HT-29 (cell line): ENCODE measurements at places on chromosomes 3 and 15. TPM values are rescaled to one million over a fixed set of nuclear protein-coding genes. Genes with fewer than 3 reads are reported as not detected.

AGTR1 gene
- not detected in 2 replicates for total RNA-seq

TRH gene
- total RNA-seq = not detected in 2 replicates

GOLGA8J gene
- not detected in 2 replicates for total RNA-seq

ARIH2 gene
- 48.0 and 58.7 TPM in 2 replicates for total RNA-seq

DNA sequence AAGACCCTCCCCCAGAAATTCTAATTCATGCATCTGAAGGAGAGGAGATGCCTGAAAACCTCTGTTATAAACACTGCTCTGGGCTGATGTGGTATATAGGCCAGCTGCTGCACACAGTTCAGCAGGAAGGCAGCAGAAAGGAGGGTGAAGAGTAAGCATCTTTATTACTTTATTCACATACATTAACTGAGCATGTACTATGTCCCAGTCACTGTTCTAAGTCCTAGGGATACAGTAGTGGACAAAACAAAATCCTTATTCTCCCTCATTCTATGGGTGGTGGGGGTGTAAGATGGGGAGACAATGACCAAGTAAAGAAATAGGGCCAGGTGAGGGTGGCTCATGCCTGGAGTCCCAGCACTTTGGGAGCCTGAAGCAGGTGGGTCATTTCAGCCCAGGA, 17.8 kb upstream of the CHRNB4 start:
- DNase-seq = no peak
